ENCODE measurements at places on chromosomes 6 and 20.

DNA sequence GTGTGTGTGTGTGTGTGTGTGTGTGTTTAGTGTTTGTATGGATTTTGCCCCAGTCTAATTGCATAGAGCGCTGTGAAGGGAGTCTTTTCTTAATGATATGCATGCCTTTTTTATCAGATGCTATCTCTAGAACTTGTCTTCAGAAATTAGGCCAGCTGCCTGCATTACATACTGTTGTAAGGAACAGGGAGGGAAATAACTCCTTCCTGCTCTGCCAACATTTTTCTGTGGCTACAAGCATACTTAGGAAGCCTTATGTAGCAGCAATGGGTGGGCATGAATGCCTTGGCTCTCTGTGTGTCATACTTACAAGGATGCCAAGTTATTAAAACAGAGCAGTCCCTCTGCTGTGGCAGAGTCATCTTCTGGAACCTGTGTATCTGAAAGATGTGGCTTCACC lies 8.0 kb upstream of the COL21A1 start:
- DNase-seq, result no peak

DNA sequence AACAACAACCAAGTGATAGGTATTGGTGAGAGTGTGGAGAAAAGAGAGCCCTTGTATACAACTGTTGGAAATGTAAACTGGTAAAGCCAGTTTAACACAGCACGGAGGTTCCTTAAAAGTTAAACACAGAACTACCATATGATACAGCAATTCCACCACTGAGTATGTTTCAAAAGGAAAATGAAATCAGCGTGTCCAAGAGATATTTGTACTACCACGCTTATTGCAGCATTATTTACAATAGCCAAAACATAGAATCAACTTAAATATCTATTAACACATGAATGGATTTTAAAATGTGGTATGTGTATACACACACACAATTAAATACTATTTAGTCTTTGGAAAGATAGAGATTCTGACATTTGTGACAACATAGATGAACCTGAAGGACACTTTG lies 1.1 kb downstream of the PTCHD4 start:
- no peak for DNase-seq

DNA sequence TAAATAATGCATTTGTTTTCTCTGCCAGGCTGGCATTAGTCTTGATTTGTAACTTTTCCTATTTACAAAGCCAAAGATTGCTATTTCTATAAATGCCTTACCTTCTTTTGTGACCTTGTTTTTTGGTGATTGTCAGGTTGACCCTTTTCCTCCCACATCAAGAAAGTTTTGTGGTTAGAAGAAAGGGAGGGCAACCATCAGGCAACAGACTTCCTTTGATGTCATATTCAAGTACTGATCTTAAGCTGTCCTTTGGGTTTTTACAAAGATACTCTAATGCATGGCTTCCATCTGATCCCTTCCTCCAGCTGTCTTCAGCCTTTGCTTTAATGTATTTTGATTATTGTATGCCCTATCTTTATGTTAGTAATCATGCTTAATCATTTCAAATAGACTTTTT lies 23.9 kb downstream of the RNF217 start:
- DNase-seq, result no peak

- DNase-seq, result no peak
Observed at GRCh38 chr6:129235167-129236000, 352.4 kb downstream of the LAMA2 start.

DNA sequence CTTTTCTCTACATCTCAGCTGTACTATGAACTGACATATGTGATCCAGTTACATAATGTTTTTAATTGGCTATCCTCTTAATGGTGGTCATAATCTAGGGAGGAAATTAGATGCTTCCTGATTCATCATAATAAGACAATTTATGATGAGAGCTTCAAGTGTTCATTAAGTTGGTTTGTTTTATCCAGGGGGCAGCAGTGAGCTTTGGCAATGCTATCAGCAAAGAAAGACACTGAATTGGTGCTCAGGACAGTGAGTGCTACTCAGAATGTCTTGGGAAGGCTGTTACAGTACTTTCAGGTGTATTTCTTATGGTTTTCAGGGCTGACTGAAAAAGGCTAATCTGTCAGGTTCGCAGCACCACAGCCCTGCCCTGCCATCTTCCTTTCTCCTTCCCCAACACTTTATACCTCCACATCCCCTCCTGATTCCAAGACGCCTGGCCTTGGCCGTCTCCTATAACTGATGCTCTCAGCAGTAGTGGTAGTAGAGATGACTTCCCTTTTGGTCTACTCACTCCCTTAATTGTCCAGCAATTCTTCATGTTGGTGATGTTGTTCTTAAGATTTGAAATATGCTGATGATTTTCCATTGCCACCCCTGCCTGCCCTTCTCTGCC lies 67.0 kb upstream of the TNFAIP3 start:
- no peak for DNase-seq

- DNase-seq, result no peak
Observed at GRCh38 chr6:18985061-18985460, 597.9 kb downstream of the RNF144B start.

DNA sequence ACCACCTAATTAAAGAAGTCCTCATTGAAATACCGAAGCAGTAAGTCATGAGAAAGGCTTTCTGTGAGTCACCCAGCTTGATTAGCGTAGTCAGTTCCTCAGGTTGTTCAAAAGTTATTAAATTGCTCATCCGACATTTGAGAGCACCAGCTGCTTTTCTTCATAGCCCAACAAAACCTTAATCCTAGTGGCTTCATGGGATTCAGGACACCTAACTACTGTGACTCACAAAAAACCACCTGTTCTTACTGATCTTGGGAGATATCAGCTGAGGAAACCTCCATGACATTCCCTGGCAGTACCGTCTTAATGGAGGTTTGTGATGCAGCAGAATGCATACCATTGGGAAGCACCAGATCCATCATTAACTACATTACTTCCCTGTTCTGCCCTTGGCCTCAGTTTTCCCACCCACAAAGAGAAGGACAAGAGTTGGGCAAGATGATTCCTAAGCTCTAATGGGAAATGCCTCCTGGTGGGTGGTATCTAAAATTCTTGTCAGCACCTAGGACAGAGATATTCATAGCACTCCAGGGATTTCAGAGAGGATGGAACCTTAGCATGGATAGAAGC lies 103.8 kb downstream of the KHDC1L start:
- DNase-seq, result no peak

- no peak for DNase-seq
Observed at GRCh38 chr20:46959081-46959692, 64.5 kb downstream of the EYA2 start.

GRCh38 chr20:36815454-36816091 lies 42.0 kb upstream of the DSN1 start:
- no peak for DNase-seq

- no peak for DNase-seq
Observed at GRCh38 chr6:20711518-20711917, 177.3 kb downstream of the CDKAL1 start.

DNA sequence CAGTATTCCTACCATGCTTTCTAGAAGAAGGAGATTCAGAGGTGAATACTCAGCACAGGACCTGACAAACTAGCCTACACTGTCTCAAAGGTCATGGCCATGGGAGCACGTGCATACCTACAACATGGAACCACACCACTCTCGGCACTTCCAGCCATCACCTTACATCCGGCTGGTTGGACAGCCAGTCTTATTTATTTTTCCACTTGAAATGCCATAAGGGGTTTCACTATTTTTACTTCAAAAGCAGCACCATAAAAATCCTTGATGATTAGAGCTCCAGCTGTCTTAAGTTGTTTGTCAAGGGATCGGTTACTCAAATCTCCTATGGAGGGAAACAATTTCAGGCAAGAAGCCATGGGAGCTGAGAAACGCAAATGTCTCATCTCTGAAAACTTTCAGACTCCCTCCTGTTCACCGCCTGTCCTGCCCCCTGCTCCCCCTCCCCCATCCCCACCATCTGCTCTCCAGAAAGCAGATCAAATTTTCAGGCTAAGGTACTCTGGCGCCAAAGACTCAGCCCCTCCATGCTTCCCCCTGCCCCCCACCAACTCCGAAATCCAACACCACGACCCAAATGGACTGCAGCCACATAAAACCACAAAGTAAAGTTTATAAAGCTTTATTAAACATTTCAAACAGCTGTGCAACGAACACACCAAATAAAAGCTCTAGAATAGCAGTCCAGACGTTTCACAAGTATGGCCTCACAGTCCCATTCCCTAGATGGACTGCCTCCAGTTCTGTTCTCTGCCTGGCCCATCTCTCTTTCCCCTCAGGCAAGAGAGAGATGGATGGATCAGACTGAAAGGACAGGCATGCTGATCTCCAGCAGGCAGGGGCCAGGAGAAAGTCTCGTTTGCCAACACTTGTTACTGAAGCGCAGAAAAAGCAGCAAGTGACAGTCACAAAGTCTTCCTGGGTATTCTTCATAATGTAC lies 4.0 kb upstream of the NNAT start:
- no peak for DNase-seq

DNA sequence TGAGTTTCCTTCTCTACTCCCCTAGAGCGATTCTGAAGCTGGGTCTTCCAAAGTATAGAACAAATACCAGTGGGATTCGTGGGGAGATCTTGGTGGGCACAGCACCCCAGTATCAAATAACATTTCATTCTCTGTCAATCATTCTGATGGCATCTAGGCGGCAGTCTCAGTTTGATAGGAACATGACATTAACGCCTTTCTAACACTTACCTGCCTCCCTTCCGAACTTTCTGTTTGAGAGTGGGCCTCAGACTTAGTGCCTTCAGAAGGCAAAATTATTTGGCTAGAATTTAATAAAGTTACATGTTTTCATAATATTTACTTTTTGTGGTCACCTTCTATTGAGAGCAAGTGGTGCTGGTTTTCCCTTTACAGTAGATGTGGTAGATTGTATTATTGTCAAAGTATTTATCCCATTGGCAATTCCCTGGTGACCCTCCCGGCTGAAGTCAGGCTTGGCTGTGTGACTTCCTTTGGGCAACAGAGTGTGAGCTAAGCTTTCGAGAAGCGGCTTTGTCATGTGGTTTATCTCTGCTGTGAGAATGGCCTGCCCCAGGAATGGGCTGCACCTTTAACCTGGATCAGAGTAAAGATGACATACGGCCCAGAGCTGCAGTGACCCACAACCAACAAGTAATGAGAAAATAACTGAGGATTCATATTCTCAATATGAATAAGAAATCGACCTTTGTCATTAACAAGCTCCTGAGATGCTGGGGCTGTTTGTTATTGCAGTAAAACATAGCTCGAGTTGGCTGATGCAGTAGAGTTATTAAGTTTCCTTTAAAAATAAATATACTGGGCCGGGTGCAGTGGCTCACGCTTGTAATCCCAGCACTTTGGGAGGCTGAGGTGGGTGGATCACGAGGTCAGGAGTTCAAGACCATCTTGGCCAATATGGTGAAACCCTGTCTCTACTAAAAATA lies 45.2 kb upstream of the PTPN1 start:
- no peak for DNase-seq

DNA sequence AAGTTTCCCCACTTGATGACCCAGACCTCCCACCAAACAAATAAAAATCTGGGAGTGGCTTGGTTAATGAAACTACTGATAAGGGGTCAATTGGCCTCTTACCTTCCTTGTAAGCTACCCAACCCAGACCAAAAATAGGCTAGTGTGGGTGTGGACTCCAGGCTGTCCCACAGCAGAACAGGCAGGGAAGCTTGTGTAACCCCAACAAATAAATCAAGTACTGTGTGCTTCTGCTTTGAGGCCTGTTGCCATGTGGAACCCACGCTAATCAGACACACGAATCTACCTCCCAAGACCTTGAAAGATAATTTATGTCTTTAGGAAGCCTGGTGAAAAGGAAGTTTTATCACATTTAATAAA lies 33.7 kb upstream of the PAQR8 start:
- no peak for DNase-seq

- DNase-seq, result no peak
Observed at GRCh38 chr6:159343709-159344108, 174.5 kb downstream of the FNDC1 start.

DNA sequence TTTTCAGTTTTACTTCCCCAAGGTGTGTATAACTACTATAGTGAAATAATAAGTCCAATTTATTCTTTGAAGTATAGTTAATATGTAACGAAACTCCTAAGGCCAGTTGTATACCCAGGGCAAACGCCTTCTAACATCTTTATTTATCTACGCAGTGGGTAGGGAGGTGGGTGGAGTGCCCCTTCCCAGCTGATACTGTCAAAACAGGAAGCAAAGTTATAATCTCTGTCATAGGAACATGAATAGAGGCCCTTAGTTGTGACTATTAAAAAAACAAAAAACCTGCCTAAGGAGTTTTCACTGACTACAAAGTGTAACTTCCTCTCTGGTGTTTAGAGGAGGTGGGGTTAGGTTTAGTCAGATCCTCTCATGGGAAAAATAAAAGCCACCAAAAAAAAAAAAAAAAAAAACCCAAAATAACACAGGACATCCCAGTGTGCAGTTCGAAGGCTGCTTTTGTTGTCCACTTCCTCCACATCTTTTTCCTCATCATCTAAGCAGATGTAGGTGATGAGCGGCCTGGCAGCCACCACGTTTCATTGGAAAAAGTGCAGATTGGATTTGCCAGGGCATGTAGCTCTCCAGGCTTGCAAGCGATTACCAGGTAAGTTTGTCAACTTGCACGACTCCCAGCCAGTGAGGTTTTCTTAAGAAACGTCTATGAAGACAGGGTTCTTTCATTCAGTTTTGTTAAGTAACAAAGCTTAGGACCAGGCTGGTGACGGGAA lies 58.7 kb downstream of the UTRN start:
- DNase-seq, result no peak

DNA sequence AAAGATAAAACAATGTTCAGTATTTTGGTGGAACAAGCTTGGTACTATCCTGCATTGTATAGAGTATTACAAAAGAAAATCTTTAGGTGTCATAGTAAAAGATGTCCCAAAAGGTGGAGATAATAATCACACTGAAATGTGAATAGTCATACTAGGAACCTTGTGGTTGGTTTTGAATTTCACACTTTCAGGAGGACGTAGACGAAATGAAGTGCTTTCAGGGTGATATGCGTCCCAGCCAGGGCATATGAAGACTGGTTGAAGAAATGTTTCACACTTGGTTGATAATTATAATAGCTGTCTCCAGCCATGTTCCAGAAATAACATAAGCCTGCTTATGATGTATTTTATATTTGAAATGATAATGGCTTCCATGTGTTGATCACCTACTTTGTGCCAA lies 60.4 kb downstream of the SCAND1 start:
- DNase-seq, result no peak

DNA sequence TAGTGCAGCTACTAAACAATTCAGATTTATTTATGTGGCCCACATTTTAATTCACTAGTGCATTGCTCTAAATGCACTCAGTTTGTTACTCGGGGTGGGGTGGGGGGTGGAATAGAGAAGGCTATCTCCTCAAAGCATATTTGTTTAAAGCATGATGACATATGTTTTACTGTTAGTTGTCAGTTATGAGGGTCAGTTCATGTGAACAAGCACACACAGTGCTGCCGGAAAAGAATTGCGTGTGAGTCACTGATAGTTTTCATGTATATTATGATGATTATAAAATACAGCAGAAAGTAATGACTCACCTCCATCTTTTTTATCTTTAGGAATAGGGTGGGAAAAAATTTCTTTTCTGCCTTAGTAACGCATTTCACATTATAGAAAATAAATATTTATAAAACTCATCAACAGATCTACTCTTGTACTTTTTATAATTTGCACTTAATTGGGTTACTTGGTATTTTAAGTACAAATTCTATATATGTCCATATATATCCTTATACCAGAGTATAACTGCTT lies 42.2 kb upstream of the STXBP5 start:
- DNase-seq, result no peak

GRCh38 chr6:35046862-35047261 lies 94.3 kb downstream of the TCP11 start:
- no peak for DNase-seq

- no peak for DNase-seq
Observed at GRCh38 chr20:43514648-43514999, 7.1 kb downstream of the L3MBTL1 start.

Measured in NCI-H1436 treated with DMSO at 0.1 percent for 48 hours (cell line).